Stimulated activated CD8-positive, alpha-beta memory T cell treated with anti-CD3 and anti-CD28 coated beads, Interleukin-2, amount 100 ng/mL, for 1 hour (primary cell): ENCODE measurements at places on chromosomes 5 and 9.

GRCh38 chr5:36395260-36395659 lies 93.6 kb upstream of the RANBP3L start:
- no peak for DNase-seq

GRCh38 chr5:97636766-97637165 lies 453.7 kb upstream of the RIOK2 start:
- no peak for DNase-seq

- DNase-seq: no peak
These were observed 29.1 kb downstream of the TSPAN17 start for GRCh38 chr5:176676361-176676824.

GRCh38 chr5:154756009-154756867 lies 1.1 kb downstream of the LARP1 start:
- DNase-seq: peak; percentile 7

DNA sequence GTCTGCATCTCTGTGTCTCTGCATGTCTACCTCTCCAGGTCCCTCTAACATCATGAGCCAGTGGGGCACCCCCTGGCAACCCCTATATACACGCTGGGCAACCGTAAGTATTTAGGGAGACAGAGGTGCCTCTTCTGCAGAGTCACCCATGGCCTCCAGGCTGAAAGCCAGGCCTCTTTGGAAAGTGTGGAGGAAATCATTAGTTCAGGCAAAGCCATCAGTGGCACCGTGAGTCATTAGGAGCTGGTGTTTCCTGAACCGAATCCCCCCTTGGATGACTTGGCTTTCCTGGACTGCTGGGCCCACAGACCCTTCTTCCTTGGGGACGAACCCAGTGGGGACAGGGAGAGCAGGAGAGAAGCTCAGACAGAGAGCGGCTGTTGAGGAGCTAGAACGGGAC lies 174.8 kb downstream of the OLFM1 start:
- no peak for DNase-seq

DNA sequence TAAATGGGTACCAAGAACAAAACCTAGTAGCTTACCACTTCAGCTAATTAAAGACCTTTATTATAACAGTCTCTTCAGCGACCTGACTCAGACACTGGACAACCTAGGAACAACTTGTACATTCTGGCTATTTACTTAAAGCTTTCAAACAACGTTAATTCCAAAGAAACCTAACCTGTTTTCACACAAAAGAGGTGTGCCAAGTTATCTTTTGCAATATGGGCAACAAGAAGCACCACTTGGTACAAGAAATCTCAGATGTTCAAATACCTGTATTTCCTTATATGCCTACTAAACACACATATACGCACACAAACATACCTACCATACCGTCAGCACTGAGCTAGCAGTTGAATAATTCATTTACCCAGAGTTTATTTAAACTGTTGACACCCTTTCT lies 23.0 kb downstream of the RNF145 start:
- DNase-seq: no peak

DNA sequence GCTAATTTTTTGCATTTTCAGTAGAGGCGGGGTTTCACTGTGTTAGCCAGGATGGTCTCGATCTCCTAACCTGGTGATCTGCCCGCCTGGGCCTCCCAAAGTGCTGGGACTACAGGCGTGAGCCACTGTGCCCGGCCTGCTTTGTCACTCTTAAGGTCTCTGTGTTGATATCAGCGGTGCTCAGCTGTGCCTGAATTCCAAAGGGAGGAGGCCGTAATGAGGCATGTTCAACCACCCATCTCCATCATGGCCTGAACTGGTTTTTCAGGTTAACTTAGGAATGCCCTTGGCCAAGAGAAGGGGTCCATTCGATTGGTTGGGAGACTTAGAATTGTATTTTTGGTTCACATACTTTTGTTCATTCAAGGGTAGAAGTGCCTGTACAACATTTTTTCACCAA lies 22.0 kb downstream of the HSD17B3 start:
- DNase-seq: no peak

DNA sequence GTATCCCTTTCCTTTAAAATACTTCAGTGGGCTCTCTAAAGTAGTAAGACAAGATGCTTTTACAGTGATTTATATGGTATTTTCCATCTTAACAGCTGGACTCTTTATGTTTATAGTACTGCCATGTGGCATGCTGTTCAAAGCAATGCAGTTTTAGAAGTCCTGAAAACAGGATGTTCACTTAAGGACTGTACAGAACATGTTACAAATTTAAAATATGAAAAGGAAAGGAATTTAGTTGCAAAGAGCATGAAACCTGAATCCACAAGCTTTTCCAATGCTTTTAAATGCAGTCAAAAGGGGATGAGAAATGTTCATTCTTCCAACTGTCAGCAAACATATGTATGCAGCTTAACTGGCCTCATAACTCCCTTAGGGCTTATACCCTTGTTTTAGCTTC lies 580.2 kb downstream of the EFNA5 start:
- DNase-seq: no peak

- no peak for DNase-seq
These were observed 390.1 kb downstream of the CCDC171 start for GRCh38 chr9:15942831-15943424.

DNA sequence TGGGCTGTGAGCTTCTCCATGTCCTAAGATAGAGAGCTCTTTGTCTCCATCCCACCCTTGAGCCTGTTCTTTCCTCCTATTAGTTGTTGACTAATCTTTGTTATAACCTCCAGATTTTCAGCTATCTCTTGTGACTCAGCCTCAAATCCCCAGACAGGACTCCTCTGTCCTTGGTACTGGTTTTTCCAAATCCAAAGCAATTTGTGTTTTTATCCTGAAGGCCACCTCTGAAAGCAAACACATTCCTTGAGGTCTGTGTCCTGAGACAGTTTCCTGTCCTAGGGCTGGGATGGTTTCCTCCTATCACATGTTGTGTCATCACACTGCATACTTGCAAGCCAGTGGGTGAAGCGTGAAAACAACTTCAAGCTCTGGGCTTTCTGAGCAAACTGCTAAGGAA lies 8.5 kb downstream of the TNC start:
- DNase-seq: no peak

DNA sequence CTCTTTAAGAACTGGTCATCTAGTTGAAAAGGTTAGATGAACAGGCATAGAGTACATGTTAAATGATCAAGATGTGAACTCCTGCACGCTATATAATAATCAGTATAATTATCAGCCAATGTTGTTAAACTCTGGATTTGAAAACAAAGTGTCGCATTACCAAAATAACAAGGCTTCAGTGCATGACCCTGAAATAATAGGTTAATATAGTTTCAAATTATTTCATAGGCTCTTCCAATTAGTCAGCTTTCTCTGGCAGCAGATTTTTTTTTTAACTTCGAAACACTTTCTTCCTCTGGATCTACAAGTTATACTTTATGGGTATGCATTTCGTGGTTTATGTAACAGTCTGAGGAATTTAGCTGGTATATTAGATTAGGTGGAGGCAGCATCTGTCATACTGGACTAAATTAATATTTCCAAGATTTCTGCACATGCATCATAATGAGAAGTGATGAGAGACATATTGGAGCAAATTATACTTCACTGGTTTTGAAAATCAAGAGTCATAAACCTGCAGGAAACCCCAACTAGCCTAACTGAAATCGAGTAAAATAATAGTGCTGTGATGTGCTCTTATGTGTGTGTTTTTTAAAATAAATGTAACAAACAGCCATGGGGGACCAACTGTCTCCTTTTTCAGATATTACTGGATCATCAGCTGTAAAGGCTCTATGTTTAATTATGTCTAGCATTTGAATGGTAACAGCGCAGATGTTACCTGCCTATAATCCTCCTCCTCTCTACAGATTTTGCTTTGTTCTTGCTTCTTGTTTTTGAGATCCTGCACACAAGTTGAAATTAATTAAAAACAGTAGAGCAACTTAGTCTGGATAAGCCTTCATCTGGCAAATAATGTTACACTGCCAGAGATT lies 85.9 kb upstream of the CKMT2 start:
- DNase-seq: no peak

DNA sequence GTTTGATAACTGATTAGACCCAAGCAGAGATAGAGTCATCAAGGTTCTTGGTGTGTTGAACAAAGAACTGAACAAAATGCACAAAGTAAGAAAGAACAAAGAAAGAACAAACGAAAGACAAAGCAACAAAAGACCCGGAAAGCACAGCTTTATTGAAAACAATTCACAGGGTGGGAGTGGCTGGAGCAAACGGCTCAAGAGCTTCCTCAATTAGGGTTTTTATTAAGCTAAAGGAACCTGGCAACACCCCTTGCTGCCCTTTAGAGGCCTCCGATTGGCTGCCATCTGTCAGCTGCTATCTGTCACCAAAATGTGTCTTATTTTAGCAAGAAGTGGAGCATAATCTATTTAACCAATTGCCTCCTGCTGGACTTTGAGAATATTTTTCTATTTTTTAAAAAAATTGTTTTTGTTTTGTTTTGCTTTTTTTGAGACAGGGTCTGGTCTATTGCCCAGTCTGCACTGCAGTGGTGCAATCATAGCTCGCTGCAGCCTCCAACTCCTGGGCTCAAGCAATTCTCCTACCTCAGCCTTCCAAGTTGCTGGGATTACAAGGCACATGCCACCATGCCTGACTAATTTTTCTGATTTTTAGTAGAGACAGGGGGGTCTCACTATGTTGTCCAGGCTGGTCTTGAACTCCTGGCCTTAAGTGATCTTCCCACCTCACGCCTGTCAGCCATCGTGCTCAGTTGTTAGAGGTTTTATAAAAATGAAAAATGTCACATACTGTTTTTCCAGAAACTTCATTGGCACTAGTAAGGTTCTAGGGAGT lies 7.7 kb upstream of the ABO start:
- DNase-seq: no peak

DNA sequence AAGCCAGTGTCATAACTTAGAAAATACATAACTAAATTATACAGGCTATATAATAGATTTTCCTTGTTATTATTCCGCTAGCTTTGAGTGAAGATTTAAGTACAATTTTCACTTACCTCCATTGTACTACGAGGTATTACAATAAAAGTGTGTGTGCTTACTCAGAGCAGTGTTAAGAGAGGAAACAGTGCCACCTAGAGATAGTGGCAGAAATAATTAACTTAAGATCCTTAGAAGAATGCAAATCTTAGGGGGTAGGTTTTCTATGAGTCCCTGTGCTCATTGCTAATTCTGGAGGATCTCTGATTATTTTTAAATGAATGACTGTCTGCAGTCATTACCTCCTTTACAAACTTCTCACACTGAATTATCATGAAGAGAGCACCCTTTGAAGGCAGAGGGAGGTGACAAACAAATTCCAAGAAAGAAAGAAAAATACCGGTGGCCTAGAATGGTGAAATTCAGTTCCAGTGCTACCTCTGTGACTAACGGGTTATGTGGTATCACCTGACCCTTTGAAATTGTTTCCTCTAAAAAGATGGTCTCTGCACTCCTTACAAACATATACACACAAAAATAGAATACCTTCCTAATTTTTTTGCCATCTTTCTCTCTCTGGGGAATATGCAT lies 379.8 kb downstream of the TRIM36 start:
- DNase-seq: no peak

DNA sequence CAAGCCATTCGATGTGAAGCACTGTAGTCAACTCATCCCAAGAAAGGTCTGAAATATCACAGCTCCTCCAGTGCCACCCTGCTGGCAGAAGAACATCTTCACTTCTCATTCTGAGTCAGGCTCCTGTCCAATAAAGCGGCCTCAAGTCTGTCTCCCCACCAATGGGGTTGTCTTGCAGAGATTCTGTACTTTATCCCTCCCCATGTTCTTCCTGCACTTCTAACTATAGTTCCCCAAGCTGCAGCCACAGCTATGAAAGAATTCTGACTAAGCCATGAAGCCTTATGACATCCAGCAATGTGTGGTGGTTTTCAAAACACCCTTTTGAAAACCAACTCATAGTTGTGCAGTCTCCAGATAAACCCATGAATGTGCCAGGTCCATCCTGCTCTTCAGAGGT lies 6.8 kb downstream of the MACROH2A1 start:
- no peak for DNase-seq

- no peak for DNase-seq
These were observed 79.9 kb upstream of the SLC1A3 start for GRCh38 chr5:36526537-36526936.

DNA sequence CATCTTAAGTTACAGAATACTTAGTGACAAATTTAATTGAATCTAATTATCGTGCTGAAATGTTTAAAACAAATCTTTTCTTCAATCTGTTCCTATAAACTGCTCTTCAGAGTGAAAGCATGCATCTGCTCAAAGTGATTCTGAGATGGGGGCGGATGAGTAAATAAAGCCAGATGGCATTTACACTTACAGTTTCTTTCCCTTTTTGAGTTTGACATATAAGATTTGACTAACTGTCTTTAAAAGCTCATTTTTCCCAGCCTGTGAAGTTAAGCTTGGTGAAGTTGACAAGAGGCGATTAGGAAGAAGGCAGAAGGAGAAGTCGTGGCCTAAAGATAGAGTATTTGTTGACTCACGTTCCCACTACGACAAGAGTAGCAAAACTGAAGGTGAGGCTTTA lies 137.4 kb downstream of the LPAR1 start:
- no peak for DNase-seq

GRCh38 chr5:142353071-142353472 lies 28.3 kb upstream of the SPRY4 start:
- no peak for DNase-seq

- no peak for DNase-seq
These were observed 49.5 kb downstream of the APBA1 start for GRCh38 chr9:69622676-69623075.

- DNase-seq: no peak
These were observed 381.2 kb upstream of the PDE4D start for GRCh38 chr5:60274747-60275146.

- no peak for DNase-seq
These were observed 1116.2 kb upstream of the EDIL3 start for GRCh38 chr5:85500869-85501268.

GRCh38 chr5:178532666-178533065 lies 57.5 kb downstream of the COL23A1 start:
- no peak for DNase-seq
